GM23248 (cell line): ENCODE measurements at places on chromosomes 7 and 10. TPM values are rescaled to one million over a fixed set of nuclear protein-coding genes. Genes with fewer than 3 reads are reported as not detected.

DNA sequence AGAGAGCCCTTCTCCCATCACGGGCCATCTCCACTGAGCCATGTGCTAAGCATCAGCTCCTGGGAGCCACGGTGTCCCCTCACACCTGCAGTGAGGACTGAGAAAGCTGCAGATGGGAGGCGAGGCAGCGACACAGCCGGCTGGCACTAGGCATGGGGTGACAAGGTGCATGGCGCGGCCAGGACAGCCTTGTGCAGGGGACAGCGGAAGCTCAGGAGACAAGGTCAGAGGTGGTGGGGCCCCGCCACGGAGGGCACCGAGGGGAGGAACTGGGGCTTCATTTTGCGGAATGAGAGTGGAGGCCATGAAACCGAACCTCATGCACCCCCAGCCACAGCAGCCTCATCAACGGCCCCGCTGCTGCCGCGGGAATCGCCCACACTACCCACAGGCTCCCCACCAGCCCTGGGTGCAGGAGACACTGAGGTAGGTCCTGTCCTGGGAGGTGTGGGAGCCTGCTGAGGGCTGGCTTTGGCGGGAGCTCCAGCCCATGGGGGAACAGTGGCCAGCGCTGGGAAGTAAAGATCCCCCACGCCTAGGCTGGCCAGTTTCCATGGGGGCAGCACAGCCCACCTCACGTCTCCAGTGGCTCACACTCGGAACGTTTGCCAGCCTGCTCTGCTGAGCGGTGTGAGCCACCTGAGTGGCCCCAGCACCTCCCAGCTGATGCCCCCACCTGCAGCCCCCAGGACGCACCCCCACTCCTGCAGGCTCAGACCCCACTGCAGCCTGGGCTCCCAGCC, 71.2 kb upstream of the INSIG1 start:
- DNase-seq: no peak
- H3K27ac ChIP-seq: no peak overlapping the region
- no peaks in the 10 kb centered on the region for H3K36me3 ChIP-seq
- H3K4me3 ChIP-seq: no peak overlapping the region

DNA sequence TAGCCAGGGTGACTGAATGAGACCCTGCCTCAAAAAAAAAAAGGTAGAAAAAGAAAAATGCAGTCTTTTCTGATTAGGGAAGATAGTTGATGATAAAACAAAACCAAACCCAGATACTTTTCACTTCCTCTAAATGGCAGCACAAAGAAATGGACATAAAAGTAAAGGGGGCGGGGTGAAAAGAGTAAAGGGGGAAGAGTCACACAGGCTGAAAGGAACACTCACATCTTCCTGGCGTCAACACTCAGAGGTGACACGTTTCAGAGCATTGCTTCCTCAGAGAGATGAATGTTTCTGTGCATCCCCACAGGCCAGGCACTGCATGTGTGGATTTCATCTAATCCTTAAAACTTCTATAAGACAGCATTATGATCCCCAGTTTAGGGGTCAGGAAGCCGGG, 81.2 kb downstream of the HIPK2 start:
- peak; percentile 34 for DNase-seq
- peaks cover 18% of the 10 kb centered on the region for H3K4me1 ChIP-seq
- H3K4me3 ChIP-seq: no peak overlapping the region
- no peaks in the 10 kb centered on the region for H3K27me3 ChIP-seq
- H3K27ac ChIP-seq: no peak overlapping the region

- H3K4me3 ChIP-seq: peak overlapping the region; percentile 20
- peaks cover 27% of the 10 kb centered on the region for H3K4me1 ChIP-seq
- H3K27ac ChIP-seq: peak overlapping the region; percentile 99
- H3K27me3 ChIP-seq: no peaks in the 10 kb centered on the region
- peak; percentile 62 for DNase-seq
Measured at GRCh38 chr7:2247141-2247995, 5.3 kb downstream of the NUDT1 start.

- H3K36me3 ChIP-seq: no peaks in the 10 kb centered on the region
- no peak for DNase-seq
- no peaks in the 10 kb centered on the region for H3K4me1 ChIP-seq
- no peak overlapping the region for H3K4me3 ChIP-seq
- no peaks in the 10 kb centered on the region for H3K27me3 ChIP-seq
- H3K27ac ChIP-seq: no peak overlapping the region
Measured at GRCh38 chr7:26167303-26167934, 15.4 kb downstream of the NFE2L3 start.

DNA sequence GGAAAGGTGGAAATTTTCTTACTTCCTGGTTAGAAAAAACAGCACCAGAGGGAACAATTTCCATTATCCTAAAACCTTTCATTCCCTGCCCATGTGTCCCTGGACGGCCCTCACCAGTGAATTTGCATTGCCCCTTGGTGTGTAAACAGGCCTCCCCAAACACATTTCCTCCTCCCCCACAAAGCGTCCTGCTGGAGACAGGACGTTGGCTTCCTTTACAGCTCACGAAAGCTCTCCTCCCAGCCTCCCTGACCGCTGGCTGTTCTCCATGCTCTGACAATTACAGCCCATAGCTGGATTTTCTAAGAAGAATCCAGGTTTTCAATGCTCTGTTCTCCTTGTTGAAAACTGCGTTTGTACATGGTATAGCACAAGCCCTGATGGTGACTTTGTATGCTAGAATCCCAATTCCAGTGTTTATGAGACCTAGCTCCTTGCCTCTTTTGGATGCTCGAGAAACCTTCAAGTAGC, 724.2 kb upstream of the CELF2 start:
- H3K27me3 ChIP-seq: no peaks in the 10 kb centered on the region
- peak; percentile 4 for DNase-seq
- no peak overlapping the region for H3K4me3 ChIP-seq
- no peak overlapping the region for H3K27ac ChIP-seq
- H3K4me1 ChIP-seq: no peaks in the 10 kb centered on the region

GRCh38 chr7:139580435-139580834, 57.0 kb downstream of the CLEC2L start:
- no peaks in the 10 kb centered on the region for H3K27me3 ChIP-seq
- no peak overlapping the region for H3K27ac ChIP-seq
- no peaks in the 10 kb centered on the region for H3K4me1 ChIP-seq
- 0 out of 2 replicates have a peak, but pooled peaks cover 4% of the 10 kb centered on the region for H3K36me3 ChIP-seq

- H3K4me3 ChIP-seq: no peak overlapping the region
- H3K4me1 ChIP-seq: no peaks in the 10 kb centered on the region
- peaks cover 10% of the 10 kb centered on the region; the same call in 1 of the 2 replicates for H3K27me3 ChIP-seq
- H3K36me3 ChIP-seq: no peaks in the 10 kb centered on the region
Measured at GRCh38 chr10:71782917-71783490, 9.7 kb upstream of the VSIR start.

DNA sequence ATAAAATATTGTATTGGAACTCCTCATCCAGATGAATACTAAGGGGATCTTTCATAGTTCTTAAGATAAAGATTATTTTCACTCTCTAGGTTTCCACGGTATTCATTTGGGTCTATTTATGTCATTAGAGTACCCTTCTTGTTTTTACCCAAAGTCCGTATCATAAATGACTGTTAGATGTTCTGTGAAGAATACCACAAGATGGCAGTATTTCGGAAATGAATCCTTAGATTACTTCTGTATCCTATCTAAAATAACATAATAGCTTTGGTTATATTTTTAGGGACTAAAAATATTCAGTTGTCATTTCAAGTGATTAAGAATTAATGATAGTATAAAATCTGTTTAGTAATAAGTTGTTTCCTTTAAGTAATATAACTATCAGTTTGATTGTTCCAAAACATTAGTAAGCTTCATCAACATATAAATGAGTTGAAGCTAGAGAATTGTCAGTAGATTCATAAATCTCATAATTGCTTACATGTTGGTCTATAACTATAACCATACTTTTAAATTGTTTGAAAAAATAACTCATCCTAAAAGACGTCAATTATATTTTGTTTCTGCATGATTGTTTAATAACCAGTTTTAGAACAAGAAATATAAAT, 337.5 kb upstream of the KCND2 start:
- H3K27ac ChIP-seq: no peak overlapping the region
- H3K36me3 ChIP-seq: no peaks in the 10 kb centered on the region
- H3K27me3 ChIP-seq: no peaks in the 10 kb centered on the region
- no peak overlapping the region for H3K4me3 ChIP-seq
- peak; percentile 64 for DNase-seq
- H3K4me1 ChIP-seq: peaks cover 3% of the 10 kb centered on the region; the same call in 1 of the 2 replicates

DNA sequence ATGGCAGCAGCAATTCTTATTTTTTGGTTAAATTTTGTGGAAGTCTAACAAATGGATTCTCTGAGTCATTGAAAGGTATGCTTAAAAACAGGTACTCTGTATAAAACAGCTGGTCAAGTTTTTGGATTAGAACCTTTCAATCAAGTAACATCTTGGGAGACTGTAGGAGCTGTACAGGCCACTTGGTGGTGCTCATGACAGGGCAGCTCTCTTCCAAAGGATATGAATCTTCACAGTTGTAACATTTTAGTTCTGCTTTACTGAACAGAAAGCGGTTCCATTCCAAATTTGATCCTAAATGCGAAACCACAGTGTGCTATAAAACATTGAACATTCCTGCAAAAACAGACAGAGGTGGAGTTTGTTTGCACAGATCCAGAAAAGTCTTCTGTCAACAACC, 44.5 kb upstream of the AGR3 start:
- peaks cover 21% of the 10 kb centered on the region; the same call in 1 of the 2 replicates for H3K4me1 ChIP-seq
- no peak overlapping the region for H3K27ac ChIP-seq
- peak overlapping the region; percentile 51; the same call in 1 of the 2 replicates for H3K4me3 ChIP-seq
- H3K27me3 ChIP-seq: no peaks in the 10 kb centered on the region

- no peaks in the 10 kb centered on the region for H3K4me1 ChIP-seq
- H3K27me3 ChIP-seq: peaks cover 5% of the 10 kb centered on the region
- H3K4me3 ChIP-seq: no peak overlapping the region
- no peaks in the 10 kb centered on the region for H3K36me3 ChIP-seq
- H3K27ac ChIP-seq: no peak overlapping the region
Measured at GRCh38 chr7:45588466-45588865, 14.3 kb downstream of the ADCY1 start.

DNA sequence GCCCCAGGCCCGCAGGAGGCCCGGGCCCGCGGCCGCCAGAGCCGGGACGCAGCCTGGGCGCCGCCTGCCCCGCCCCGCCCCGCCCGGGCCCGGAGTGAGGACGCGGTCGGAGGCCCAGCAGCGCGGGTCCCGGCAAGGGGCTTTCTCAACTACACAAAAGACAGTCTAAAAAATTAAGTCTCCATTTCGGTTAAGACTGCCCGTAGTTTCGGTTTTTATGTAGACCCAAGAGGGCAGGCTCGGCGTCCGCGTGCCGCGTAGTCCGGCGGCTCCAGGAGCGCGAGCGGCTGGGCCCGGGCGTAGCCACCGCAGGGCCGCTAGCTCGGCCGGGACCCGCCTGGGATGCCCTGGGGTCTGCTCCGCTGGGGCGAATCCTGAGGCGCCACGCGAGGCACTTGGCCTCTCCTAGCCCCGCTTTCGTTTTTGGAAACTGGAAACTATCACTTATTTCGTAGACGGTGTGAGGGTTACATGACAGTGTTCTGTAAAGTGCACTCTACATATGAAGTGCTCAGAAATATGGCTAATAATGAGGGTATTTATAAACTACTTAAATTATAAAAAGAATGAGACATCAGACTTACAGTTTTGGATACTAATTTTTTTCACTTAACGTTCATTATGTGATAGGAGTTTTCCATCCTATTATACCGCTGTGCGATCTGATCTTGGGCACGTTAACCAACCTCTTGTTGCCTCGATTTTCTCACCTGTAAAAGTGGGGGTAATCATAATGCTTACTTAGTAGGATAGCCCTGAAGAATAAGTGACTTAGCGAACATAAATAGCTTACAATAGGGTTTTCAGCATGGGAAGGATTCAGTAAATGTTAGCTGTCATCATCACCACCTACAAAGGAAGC, 573 bp downstream of the BLVRA start:
- H3K4me1 ChIP-seq: peaks cover 15% of the 10 kb centered on the region
- peak overlapping the region; percentile 86 for H3K4me3 ChIP-seq
- peak; percentile 70 for DNase-seq
- H3K27ac ChIP-seq: 0 out of 2 replicates have a peak overlapping the region, but pooled peaks have one; percentile 14

DNA sequence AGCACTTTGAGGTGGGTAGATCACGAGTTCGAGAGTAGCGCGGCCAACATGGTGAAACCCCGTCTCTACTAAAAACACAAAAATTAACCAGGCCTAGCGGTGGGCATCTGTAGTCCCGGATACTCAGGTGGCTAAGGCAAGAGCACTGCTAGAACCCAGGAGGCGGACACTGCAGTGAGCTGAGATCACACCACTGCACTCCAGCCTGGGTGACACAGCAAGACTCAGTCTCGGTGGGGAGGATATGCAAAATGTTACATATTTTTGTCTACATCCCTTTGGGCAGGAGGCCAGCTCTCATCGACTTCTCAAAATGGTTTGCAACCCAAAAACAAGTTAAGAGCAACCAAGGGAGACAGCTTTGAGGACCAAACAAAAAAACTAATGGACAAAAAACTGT, 8.2 kb downstream of the ATE1 start:
- H3K27me3 ChIP-seq: no peaks in the 10 kb centered on the region
- no peak overlapping the region for H3K27ac ChIP-seq
- no peak overlapping the region for H3K4me3 ChIP-seq

GRCh38 chr7:94332571-94332970, 62.1 kb upstream of the COL1A2 start:
- peaks cover 32% of the 10 kb centered on the region for H3K4me1 ChIP-seq
- H3K36me3 ChIP-seq: no peaks in the 10 kb centered on the region
- H3K27ac ChIP-seq: no peak overlapping the region
- no peak overlapping the region for H3K4me3 ChIP-seq
- DNase-seq: peak; percentile 12

- H3K4me1 ChIP-seq: no peaks in the 10 kb centered on the region
- no peaks in the 10 kb centered on the region for H3K27me3 ChIP-seq
- no peak overlapping the region for H3K4me3 ChIP-seq
- DNase-seq: no peak
- no peak overlapping the region for H3K27ac ChIP-seq
Measured at GRCh38 chr7:64639267-64640001, 26.5 kb upstream of the ZNF107 start.

DNA sequence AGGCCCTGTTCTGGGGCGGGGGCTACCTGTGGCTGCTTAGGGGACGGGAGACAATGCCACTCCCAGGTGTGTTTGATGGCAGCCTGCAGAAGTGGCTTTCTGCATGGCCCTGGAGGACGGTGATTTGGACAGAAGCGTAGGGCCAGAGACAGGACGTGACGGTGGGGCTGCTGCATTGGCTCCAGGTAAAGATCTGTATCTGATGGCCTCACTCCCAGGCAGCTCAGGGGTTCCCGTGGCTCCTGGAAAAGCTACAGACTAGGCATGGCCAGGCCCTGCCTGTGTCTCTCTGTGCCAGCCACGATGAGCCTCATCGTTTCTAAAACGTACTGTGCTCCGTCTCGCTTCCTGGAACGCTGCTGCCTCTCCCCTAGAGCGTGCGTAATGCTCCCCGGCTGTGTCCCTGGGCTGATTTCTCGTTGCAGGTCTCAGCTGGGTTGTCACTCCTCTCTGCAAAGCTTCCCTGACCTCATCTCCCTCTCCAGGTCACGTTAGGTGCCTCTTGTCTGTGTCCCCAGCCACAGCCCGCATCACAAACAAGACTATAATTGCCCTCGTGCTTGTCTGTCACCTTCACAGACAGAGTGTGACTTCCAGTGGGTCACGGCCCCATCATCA, 12.6 kb downstream of the GTF2IRD1 start:
- H3K36me3 ChIP-seq: no peaks in the 10 kb centered on the region
- no peaks in the 10 kb centered on the region for H3K4me1 ChIP-seq
- no peaks in the 10 kb centered on the region for H3K27me3 ChIP-seq
- no peak for DNase-seq
- no peak overlapping the region for H3K27ac ChIP-seq

GRCh38 chr7:36284456-36285090, 105.1 kb upstream of the ANLN start:
- H3K27ac ChIP-seq: no peak overlapping the region
- DNase-seq: no peak
- H3K4me1 ChIP-seq: peaks cover 18% of the 10 kb centered on the region

Gene CCL24
- not detected in 2 replicates for total RNA-seq

Gene MBL2
- not detected in 2 replicates for total RNA-seq

Gene TYW1B
- 1.6 TPM in 1 of 2 replicates, not detected in the other for total RNA-seq

Gene HSPA12A
- 4.8 and 4.9 TPM in 2 replicates for total RNA-seq

Gene EBF3
- total RNA-seq: 0.25 and 0.43 TPM in 2 replicates
